Activated CD4-positive, alpha-beta T cell treated with anti-CD3 and anti-CD28 coated beads, Interleukin-2, amount 50 U/mL, for 16 hours (primary cell): ENCODE measurements at places on chromosomes 1 and 21.

DNA sequence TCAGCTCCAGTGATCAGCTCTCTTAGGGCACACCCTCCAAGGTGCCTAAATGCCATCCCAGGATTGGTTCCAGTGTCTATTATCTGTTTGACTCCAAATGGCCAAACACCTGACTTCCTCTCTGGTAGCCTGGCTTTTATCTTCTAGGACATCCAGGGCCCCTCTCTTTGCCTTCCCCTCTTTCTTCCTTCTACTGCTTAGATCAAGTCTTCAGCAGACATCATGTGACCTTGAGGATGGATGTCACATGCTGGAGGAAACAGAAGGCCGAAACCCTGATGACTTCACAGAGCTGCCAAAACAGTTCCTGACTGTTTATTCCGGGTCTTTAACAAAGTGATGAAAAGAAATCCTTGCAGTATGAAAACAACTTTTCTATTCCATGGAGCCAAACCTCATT, 24.4 kb upstream of the WDR26 start:
- DNase-seq = no peak

GRCh38 chr1:244102468-244102867, 51.4 kb downstream of the ZBTB18 start:
- DNase-seq = no peak

DNA sequence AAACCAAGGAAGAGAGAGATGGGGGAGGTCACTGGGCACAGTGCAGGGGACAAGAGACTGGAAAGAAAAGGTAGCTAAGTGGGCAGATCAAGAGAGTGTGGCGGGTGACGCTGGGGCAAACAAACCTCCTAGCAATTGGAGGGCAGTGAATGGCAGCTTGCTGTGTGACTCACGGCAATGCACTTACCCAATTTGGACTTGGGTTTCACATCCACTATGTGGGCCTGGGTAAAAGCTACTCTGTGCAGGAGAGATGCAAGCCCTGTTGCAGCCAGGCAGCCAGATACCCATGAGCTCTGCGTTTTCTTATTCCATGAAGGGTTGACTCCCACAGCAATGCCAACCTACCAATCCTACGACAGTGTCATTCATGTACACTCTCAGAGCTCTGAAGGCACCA, 9.5 kb downstream of the PLXNA2 start:
- no peak for DNase-seq

GRCh38 chr1:193729429-193729828, 543.0 kb upstream of the B3GALT2 start:
- no peak for DNase-seq

DNA sequence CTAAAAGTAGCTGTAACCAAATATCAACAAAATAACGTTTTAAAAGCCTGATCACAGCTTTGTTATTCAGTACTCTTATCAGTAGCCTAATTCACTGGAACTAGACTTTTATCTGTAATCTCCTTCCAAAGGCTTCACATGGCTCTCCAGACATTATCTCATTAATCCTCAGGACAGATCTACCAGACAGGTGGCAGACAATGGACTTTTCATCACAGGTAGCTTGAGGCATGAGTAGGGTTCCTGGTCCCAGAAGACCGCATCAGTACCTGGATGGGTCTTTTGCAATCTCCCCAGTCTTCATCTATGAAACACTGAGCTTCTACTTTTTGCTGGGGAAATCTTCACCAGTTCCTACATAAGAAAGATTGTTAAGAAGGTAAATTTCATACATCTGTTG, 132.2 kb upstream of the FOXD3 start:
- DNase-seq = no peak

GRCh38 chr1:45221716-45222115, 15.3 kb upstream of the ZSWIM5 start:
- DNase-seq = no peak

DNA sequence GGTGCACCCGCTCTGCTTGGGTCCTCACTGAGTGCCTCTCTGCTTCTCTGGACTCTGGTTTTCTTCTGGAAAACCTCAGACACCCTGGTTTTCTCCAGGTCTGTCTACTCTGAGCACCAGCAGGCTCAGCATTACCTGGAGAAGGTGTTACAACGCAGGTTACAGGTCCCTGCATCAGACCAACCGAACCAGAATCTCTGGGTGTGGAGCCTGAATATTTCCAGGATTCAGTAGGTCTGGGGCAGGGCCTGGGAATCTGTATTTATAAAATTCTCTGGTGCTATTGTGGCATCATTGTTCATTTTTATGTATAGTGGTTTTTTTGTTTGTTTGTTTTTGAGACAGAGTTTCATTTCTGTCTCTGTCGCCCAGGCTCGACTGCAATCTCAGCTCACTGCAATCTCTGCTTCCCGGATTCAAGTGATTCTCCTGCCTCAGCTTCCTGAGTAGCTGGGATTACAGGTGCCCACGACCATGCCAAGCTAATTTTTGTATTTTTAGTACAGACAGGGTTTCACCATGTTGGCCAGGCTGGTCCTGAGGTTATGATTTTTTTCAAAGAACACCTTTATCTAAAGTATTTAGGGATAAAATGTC, 1.5 kb upstream of the SLC30A2 start:
- DNase-seq = no peak
